ENCODE measurements at places on chromosomes 11 and 22. TPM values are rescaled to one million over a fixed set of nuclear protein-coding genes. Genes with fewer than 3 reads are reported as not detected.

- no peak for DNase-seq
Measured at GRCh38 chr11:118311518-118311917, 7.0 kb downstream of the CD3E start.

GRCh38 chr22:28442264-28442710 is 237.4 kb downstream of the TTC28 start:
- DNase-seq, result peak; percentile 89

FOLR1 gene
- total RNA-seq, result not detected

- no peak for DNase-seq
Measured at GRCh38 chr11:83971063-83971462, 684.9 kb upstream of the CCDC90B start.

DEAF1 gene
- total RNA-seq, result 59.5 TPM

GRCh38 chr11:12121011-12121410 is 10.6 kb downstream of the MICAL2 start:
- no peak for DNase-seq

DNA sequence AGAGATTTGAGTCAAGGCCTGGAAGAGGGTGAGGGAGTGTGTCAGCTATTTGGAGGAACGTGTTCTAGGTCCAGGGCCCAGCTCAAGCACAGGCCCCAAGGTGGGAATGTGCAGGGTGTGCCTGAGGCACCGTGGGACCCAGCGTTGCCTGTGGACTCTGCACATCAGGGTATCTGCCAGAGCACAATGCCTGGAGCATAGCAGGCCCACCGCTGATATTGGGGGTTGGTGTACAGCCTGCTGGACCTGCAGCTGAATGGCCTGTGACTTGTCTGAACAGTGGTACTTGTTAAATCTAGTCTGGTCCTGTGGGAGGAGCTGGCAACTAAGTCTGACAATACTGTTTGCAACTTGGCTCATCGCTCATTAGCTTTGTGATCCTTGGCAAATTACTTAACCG is 131.7 kb downstream of the GRIK4 start:
- DNase-seq, result no peak

DNA sequence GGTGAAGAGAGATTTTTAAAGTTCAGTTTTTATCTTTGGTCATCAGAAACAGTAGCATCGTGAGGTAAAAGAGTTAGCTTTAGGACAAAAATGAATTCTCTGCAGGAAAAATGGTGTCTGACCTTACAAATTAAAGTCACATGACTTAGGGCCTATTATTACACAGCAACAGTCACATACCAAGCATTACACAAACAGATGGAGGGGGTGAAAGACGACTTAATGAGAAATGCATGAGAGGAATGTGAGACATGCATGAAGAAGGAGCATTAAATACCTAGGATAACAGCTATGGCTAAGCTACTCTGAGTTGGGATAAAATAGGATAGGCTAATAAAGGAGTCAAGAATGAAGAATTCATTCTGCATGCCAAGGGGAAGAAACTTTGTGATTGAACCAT is 77.5 kb downstream of the BLID start:
- no peak for DNase-seq
